Dermis blood vessel endothelial cell (primary cell): ENCODE measurements at places on chromosomes 4 and X. TPM values are rescaled to one million over a fixed set of nuclear protein-coding genes. Genes with fewer than 3 reads are reported as not detected.

Gene HS3ST1
- 0.17 and 1.9 TPM in 2 replicates for total RNA-seq

Gene FAM47C
- total RNA-seq, result not detected in 2 replicates

Gene NPY5R
- not detected in 2 replicates for total RNA-seq

Gene LRCH2
- 9.2 and 12.6 TPM in 2 replicates for total RNA-seq

Gene TEC
- 1.7 and 1.9 TPM in 2 replicates for total RNA-seq

Gene GPR82
- not detected in 2 replicates for total RNA-seq
